ENCODE measurements at places on chromosomes 2 and 18.

- DNase-seq: no peak
Observed at GRCh38 chr2:168371273-168372019, 84.6 kb upstream of the CERS6 start.

DNA sequence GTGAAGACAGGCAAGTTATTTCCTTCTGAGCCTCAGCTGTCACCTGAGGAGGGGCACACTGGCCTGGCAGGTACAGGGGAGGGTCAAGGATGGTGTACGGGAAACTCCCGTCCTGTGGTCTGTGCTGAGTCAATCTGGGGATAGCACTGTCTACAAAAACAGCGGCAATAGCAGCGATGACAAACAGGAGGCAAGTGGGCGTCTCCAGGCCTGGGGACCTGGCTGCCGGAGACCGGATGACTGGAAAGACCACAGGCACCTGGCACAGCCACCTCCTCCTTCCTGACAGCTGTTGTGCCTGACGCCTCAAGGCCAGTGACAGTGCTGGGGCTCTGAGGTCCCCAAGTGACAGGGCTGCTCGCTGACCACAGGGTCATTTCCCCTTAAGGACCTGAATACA, 202.1 kb upstream of the HS6ST1 start:
- DNase-seq: no peak

DNA sequence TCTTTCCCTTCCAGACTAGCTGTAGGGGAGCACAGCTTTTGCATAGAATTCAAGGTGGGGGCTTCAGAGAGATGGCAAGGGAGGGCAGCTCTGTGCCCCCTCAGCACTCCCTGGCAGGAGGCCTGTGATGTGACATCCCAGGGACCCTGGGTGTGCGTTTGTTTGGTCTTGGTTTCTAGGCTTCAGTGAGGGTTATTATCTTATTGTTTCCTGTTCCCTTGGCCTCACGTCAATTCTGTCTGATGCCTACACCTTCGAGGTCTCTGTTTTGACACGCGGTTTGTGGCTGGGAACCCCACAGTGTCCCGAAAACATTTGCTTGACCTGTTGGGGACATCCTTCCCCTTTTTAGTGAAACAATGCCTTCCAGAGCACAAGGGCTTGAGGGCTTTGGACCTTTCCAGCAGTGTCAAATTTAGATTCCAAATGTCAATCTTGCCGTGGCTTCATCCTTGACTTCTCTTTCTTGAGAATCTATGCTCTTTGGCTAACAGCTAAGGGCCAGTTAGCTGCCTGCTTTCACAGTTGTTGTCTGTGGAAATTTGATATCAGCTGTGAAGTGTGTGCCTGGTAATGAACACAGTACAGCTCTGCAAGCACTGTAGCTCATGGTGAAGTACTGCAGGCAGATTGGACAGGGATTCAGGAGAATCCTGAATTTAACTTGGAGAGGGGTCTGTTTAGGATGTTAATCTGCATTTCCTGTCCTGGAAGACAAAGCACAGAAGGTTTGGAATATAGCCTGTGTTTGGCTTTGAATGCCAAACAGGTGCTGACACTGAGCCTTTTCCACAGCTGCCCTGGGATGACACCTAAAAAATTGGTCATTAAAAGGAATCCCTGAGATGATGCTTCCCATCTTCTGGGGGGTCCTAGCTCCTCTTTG, 108.2 kb upstream of the CXCR4 start:
- DNase-seq: peak; percentile 18

- DNase-seq: no peak
Observed at GRCh38 chr2:30275256-30275655, 43.9 kb downstream of the LBH start.

DNA sequence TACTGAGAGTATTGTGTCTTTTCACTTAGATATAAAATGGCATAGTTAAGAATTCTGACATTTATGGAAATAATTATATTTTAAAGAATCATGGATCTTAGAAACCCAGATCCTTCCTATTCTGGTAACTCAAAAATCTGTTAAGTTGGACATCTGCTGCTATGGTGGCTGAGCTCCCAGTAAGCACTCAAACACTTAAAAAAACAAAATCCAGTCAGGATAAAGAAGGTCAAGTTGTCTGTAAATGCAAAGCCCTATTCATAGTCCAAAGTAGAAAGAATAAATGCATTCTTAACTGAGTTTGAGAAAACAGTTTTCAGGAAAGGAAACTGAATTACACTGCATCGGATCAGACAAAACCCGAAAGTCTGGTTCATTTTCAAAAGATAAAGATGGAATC, 35.6 kb downstream of the EIF2AK3 start:
- DNase-seq: no peak

- DNase-seq: no peak
Observed at GRCh38 chr2:75787532-75788132, 76.9 kb upstream of the GCFC2 start.

DNA sequence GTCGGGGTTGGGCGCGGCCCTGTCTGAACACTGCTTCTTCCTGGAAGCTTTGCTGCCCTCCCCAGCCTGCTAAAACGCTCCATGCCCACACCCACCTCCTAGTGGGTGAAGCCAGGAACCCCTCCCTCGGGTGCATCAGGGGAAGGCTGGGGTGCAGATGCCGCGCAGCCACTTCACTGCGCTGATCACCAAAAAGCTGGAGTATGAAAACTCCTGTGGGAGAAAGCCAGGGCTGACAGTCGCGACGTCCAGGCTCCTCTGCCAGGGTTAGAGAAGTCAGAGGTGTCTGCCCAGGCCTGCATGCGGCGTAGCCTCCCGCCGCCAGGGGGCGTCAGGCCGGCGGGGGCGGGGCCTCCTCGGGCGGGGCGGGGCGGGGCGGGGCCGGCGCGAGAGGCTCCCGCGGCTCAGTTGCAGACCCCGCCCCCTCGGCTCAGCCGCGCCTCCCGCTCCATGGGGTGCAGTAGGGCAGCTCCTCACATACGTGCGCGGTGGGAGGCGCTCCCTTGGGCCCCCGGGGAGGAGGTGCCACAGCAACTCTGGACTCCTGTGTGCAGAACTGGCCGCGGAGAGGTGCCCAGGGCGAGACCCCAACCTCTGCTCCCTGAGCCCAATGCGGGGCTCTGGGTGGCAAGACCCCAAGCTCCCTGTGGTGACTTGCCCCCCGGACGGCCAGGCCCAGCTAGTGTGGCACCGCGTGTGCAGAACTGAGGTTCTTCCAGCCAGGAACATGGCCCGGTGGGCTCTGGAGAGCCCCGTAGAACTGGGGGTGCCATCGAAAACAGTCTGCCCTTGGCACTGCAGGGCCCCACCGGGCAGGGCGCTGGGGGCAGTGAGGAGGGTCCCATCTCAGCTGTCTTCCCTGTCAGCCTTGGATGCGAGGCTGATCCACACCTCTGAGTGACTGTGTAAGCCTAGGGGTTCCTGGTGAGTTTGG, 1.8 kb upstream of the RNPEPL1 start:
- DNase-seq: peak; percentile 84

GRCh38 chr2:197011021-197011417, 84.5 kb upstream of the PGAP1 start:
- no peak for DNase-seq

GRCh38 chr18:25067275-25068025, 284.5 kb downstream of the ZNF521 start:
- no peak for DNase-seq

DNA sequence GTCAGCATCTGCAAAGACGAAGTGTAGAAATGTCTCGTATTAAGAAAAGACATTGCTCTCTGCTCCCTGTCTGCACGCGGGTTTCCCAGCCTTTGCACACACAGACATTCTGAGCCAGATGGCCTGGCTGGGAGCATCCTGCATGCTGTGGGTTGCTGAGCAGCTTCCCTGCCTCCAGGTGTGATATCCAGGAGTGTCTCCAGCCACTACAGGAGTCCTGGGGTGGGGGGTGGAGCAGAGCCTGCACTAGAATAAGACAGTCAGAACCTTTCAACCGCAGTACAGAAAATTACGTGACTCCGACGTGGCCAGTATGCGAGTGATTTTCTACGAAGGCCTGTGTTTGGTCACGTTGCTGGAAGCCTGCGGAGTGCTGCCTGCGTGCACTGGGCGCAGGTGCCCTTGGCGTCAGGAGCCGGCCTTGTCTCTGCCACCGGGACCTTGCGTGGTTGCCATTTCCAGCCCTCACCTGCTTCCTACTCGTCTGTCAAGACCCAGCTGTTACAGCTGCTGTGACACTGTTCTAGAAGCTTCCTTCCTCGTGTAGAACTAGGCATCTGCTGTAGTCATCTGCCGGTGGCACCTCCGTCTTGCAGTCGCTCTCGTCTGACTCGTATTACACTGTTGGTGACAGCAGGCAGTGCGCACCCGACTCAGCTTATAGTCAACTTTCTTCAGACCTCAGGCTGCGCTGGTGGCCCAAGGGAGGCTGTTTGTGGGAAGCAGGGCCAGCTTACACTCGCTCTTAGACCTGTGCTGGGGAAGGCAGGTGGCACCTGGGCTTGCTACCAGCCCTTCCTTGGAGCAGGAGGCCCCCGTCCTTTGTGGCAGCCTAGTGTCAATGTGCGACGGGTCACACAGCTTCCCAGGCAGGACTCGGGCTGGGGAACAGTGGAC, 11.2 kb downstream of the CTDP1 start:
- DNase-seq: no peak

- no peak for DNase-seq
Observed at GRCh38 chr2:128838244-128838643, 519.6 kb upstream of the HS6ST1 start.

GRCh38 chr2:231361701-231362554, 33.6 kb upstream of the B3GNT7 start:
- DNase-seq: no peak

DNA sequence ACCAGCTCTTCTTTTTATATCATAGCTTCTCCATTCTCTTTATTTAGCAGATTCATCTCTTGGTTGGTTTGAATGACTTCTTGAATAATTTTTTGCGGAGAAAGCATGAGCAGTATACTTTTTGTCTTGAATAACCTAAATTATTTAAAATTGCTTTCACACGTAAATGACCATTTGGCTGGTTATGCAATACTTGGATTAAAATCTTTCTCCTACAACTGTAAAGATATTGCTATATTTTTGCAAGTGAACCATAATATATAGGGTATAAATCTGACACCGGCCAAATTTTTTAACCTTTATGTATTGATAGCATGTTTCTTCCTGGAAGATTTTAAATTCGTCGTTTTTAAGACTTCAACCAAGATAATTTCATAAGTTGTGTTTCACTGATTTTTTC, 6.2 kb upstream of the ZSWIM2 start:
- DNase-seq: no peak

DNA sequence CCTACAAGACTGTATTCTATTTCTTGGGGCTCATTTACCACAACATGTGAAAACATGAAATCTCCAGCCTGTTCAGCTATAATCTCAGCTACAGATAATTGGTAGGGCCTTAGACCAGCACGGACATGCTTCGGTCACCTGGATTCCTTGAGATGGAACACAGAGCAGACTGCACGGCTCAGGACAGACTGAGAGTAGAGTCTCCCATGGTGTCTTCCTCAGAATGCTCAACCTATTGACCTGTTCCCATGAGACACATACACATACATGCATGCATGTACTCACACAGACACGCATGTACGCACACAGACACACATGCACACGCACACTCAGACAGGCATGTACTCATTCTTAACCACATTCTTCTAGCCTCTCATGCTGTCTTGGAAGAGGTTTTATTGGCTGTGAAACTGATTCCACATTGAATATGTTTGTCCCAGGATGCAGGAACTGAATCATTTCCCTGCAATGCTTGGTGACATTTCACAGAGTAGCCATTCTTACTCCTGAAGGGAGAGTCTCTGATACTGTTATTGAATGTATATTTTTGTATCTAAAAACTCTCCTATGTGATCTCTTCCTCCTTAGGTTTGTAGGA, 23.5 kb upstream of the BZW1 start:
- DNase-seq: no peak

DNA sequence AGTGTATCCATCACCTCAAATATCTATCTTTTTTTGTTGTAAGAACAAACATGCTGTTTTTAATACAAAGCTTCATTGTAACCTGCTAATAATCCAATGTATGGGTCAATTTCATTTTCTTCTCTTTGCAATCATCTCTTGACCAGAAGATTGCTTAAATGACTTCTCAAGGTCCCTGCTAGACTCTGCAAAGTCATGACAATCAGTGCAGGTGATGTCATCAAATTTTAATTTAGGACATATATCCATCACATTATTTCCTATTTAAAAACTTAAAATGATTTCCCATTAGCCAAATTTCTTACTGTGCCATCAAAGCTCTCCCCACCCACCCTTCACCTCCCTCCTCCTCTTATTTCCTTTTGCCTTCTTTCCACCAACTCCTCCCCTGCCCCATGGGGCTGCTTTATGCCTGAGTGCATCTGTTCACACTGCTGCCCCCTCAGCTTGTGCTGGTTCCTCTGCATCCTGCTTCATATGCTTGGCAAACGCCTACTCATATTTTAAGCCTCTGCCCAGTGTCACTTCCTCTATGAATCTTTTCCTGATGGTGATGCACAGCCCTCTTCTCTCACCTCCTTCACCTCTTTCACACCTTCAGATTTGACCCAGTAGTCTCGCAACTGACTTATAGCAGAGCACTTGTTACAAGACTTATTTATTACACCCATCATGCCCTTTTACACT, 20.3 kb downstream of the PLEK start:
- DNase-seq: no peak

GRCh38 chr2:202479610-202480009, 103.5 kb downstream of the BMPR2 start:
- DNase-seq: no peak

DNA sequence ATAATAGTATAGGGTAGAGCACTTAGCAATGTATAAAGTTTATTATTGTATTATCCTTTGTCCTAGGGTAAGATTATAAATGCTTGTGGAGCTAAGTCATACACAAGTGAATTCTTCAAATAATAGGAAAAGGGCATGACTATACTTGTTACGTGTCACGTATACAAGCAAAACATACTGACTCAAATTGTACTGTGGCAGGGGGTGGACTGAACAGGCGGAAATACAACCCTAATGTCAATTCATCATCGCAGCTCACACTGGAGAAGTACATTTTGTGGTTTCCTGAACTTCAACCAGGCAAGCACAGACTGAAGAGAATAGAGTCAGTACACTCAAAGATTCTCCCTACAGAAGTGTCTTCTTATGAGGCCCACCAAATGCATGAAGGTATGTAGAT, 201.0 kb downstream of the MBD2 start:
- no peak for DNase-seq

- no peak for DNase-seq
Observed at GRCh38 chr2:60350791-60351190, 202.7 kb downstream of the BCL11A start.

GRCh38 chr2:176385219-176385759, 116.0 kb downstream of the MTX2 start:
- DNase-seq: no peak

DNA sequence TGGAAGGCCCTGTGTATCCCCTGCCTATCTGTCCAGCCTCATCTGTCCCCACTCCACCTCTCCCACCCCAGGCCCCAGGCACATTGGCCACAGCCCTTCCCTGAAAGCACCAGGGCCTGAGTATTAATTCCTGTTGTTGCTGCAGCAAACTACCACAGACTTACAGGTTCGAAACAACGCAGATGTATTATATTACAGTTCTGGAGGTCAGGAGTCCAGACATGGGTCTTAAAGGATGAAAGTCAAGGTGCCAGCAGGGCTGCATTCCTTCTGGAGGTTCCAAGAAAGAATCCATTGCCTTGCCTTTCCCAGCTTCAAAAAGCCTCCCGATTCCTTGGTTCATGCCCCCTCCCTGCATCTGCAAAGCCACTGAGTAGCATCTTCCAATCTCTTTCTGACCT, 78.7 kb upstream of the LAPTM4A start:
- DNase-seq: no peak

- DNase-seq: no peak
Observed at GRCh38 chr18:38427736-38428135, 862.1 kb upstream of the CELF4 start.

- no peak for DNase-seq
Observed at GRCh38 chr2:112824694-112825085, 11.9 kb downstream of the IL1B start.

- DNase-seq: no peak
Observed at GRCh38 chr2:177902395-177903163, 170.0 kb downstream of the PDE11A start.

GRCh38 chr2:217966423-217967070, 36.2 kb downstream of the TNS1 start:
- no peak for DNase-seq
